ENCODE measurements at places on chromosomes 12 and 14. TPM values are rescaled to one million over a fixed set of nuclear protein-coding genes. Genes with fewer than 3 reads are reported as not detected.

Gene SPX
- polyA plus RNA-seq: 16.5 TPM

Gene TPH2
- 0.26 TPM for polyA plus RNA-seq

Gene MYF5
- polyA plus RNA-seq: not detected

Gene KRT8
- polyA plus RNA-seq: 235 TPM

Gene HOXC9
- 29.2 TPM for polyA plus RNA-seq

Gene RPGRIP1
- 0.40 TPM for polyA plus RNA-seq

Gene AKAP6
- 1.9 TPM for polyA plus RNA-seq

Gene NID2
- 239 TPM for polyA plus RNA-seq

Gene CLEC9A
- polyA plus RNA-seq: 0.26 TPM

Gene NRIP2
- 5.8 TPM for polyA plus RNA-seq

Gene MARCHF9
- polyA plus RNA-seq: 17.9 TPM

Gene LRRIQ1
- polyA plus RNA-seq: 5.0 TPM

- no peak for DNase-seq
These were observed 350.7 kb upstream of the DCN start for GRCh38 chr12:91533366-91533765.

DNA sequence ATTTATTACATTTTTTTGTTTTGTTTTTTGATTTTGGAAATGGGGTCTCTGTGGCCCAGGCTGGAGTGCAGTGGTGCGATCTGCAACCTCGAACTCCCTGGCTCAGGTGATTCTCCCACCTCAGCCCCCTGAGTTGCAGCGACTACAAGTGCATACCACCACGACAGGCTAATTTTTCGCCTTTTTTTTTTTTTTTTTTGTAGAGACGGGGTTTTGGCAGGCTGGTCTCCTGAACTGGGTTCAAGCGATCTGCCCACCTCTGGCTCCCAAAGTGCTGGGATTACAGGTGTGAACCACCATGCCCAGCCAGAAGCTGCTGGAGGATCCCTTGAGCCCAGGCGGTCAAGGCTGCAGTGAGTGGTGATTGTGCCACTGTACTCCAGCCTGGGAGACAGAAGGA is 2.3 kb downstream of the MON2 start:
- no peak for DNase-seq

GRCh38 chr12:3164454-3165077 is 87.4 kb downstream of the TSPAN9 start:
- DNase-seq: no peak

DNA sequence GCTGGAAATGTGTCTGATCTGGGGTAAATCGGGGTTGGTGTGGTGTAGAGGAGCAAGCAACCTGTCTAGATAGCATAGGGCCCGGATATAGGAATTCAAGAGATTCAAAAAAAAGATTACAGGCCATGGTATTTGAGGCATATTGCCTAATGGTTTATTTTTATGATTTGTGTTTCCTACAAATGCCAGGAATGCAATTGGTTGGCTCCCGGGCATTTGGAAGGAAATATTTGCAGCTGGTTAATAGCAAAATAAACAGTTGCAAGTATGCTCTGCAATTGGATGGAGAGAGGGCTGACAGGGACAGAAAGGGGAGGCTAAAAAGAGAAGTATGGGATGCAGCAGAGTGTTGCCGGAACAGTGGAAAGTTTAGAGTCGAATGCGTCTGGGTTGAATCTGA is 315.6 kb upstream of the ATP2B1 start:
- no peak for DNase-seq

GRCh38 chr12:27434673-27435565 is 11.6 kb upstream of the SMCO2 start:
- no peak for DNase-seq

- DNase-seq: peak; percentile 64
These were observed 26.3 kb downstream of the ITGA7 start for GRCh38 chr12:55681142-55682077.

DNA sequence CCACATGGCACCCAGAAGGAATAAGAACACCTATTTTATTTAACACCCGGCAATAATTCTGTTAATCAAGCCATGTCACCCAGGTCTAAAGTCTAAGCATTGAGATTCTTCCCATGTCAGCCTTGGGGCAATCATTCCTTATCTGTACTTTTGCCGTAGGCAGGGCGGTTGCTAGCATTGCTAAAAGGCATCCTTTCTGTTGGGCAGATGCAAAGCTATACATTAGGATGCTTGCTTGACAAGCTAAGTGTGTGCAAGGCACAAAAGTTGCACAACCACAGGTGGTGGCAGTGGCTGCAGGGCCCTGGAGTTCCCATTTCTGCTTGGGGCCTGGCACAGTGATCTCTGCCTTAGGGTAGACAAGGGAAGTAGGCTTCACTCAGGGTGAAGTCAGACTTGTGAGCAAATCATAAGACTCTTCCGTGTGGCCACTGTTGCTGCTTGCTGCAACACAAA is 12.5 kb upstream of the GALNT6 start:
- no peak for DNase-seq

- DNase-seq: no peak
These were observed 205.4 kb downstream of the RERGL start for GRCh38 chr12:17884581-17884980.

DNA sequence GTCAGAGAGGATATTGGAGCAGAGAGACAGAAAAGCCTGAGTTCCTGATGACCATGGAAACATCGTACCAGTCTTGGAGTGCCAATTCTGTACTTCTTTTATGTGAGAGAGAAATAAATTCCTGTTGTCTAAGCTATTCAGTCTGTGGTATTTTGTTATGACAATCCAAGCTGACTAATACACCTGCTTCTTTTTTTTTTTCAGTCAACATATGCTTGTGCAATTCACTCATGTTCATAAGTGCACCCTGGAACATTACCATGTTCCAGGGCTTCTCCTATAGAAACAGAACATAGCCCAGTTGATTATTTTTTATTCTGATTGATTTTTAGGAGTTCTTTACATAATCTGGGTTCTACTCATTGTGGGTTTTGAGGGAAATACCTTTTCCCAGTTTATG is 1.7 kb upstream of the CHPT1 start:
- DNase-seq: no peak
